ENCODE measurements at places on chromosomes 3 and 15. TPM values are rescaled to one million over a fixed set of nuclear protein-coding genes. Genes with fewer than 3 reads are reported as not detected.

The PCNP gene
- 137 TPM for total RNA-seq

The PPP1R14D gene
- not detected for total RNA-seq

The STIMATE gene
- 18.2 TPM for total RNA-seq

The GFM1 gene
- total RNA-seq: 68.6 TPM

The CEMIP gene
- total RNA-seq: not detected

The SCN11A gene
- not detected for total RNA-seq

The CGGBP1 gene
- 69.7 TPM for total RNA-seq

The CDCP1 gene
- total RNA-seq: not detected

The POLR2M gene
- total RNA-seq: 50.6 TPM

The TM4SF4 gene
- total RNA-seq: not detected

The GNB4 gene
- total RNA-seq: 61.9 TPM

The PP2D1 gene
- not detected for total RNA-seq

The FOXB1 gene
- total RNA-seq: not detected
